Bone marrow (tissue), 2 donors: ENCODE measurements at places on chromosomes 12 and 14.

GRCh38 chr12:113088971-113089756 is 32.6 kb downstream of the DTX1 start:
- no peak for DNase-seq

DNA sequence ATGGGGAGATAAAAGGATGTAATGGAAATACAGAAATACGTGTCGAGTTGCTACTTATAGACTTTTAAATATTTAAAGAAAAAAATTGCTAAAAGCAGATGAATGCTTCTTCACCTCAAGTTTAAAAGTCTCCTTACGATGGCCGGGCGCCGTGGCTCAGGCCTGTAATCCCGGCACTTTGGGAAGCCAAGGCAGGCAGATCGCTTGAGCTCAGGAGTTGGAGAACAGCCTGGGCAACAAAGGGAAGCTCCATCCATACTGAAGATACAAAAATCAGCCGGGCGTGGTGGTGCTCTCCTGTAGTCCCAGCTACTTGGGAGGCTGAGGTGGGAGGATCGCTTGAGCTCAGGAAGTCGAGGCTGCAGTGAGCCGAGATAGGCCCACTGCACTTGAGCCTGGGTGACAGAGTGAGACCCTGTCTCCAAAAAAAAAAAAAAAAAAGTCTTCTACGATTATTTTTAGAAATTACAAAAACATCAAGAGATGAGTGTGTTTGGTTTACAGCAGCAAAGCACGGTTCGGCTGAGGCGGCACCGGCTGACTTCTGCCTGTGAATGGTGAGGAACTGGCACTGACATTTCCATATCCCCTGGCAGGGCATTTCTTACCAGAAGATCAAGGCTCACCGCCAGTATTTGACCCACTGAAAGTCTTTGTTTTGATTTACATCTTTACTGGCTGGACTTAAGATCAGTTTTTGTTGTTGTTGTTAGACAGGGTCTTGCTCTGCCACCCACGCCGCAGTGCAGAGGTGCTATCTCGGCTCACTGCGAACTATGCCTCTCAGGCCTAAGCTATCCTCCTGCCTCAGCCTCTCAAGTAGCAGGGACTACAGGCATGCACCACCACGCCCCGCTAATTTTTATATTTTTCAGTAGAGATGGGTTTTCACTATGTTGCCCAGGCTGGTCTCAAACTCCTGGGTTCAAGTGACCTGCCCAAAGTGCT is 3.9 kb upstream of the MTA1 start:
- DNase-seq = no peak

DNA sequence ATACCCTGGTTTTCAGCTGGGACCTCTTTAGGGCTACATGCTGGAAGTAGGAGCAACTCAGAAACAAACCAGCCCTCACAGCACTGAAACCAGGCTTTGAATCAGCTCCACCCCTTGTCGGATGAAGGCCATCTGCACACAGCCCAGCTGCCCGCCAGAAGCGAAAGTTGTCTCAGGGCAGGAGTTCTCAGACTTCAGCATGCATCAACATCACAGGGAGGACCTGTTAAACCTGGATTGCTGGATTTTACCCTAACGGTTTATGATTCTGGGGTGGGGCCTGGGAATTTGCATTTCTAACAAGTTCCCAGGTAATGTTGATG is 10.9 kb downstream of the SYNDIG1L start:
- no peak for DNase-seq

GRCh38 chr12:100225491-100225890 is 24.9 kb downstream of the ACTR6 start:
- DNase-seq = no peak

DNA sequence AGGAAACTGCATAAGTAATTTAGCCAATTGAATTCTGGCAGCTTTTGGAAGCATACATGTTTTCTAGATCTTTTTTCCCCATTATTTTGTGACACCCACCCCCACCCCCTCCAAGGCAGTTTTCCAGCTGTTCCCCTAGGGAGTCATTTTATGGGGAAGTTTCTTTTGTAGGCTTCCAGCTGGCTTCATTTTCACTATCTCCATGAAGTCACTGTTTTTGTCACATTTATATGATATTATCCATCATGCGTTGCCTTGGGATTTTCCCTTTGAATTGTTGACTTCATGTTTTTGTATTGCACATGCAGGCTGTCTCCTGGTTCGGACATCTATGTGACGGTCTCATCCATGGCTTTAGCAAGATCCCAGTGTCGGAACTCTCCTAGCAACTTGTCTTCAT is 233.6 kb upstream of the RGS6 start:
- DNase-seq = no peak

- no peak for DNase-seq
Observed at GRCh38 chr12:54409267-54409666, 9.8 kb downstream of the ITGA5 start.

DNA sequence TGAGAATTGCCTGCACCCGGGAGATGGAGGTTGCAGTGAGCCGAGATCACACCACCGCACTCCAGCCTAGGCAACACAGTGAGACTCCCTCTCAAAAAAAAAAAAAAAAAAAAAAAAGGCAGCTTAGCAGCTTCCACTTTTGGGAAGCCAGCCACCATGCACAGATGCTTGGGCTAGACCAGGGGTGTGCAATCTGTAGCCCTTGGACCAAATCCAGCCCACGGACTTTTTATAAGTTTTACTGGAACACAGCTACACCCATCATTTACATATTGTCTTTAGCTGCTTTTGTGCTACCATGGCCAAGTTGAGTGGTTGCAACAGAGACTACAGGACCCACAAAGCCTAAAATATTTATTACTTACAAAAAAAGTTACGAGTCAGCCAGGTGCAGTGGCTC is 6.7 kb downstream of the CIT start:
- no peak for DNase-seq

DNA sequence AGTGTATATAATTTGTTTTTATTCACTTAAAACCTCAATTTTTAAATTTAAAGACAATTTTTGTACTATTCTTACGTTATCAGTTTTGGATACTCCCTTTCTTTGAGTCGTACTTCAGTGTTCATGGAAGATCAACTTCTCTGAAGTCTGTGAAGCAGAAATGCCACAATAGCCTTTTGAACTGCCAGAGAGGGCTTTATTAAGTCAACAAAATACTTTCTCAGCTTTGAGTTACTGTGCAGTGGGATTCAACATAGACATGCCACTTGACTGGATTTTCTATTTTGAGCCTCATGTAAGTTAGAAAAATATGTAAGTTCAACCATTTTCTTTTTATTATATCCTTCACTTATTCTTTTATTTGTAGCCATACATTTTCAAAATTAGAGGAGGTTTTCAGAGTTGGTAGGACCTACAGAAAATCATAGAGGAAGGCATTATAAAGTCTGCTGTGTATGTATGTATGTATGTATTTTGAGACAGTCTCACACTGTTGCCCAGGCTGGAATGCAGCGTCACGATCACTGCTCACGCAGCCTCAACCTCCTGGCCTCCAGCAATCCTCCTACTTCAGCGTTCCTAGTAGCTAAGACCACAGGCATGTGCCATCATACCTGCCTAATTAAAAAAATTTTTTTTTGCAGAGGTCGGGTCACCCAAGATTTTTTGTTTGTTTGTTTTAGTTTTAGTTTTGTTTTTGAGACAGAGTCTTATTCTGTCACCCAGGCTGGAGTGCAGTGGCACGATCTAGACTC is 31.3 kb upstream of the BCAT1 start:
- DNase-seq = no peak

- DNase-seq = no peak
Observed at GRCh38 chr12:13945641-13946040, 35.8 kb downstream of the GRIN2B start.

- DNase-seq = no peak
Observed at GRCh38 chr14:50605766-50606165, 45.8 kb downstream of the ATL1 start.

- no peak for DNase-seq
Observed at GRCh38 chr12:76637807-76638206, 78.2 kb upstream of the OSBPL8 start.

DNA sequence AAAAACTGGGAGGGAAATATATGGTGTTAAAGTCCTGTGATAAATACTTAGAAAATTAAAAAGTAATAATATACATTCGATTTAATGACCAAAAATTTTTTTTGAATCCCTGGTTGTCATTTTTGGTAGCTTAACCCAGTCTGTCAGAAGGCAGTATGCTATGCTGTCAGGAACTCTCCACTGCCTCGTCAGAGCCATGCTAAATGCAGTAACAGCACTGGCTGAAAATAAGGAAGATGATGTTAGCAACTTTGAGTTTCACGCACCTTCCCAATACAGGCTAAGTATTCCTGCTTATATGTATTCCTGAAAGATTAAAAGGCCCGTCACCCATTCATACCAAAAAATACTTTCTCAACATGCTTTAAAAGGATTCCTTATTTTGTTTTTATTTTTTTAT is 34.2 kb downstream of the SAV1 start:
- DNase-seq = no peak

DNA sequence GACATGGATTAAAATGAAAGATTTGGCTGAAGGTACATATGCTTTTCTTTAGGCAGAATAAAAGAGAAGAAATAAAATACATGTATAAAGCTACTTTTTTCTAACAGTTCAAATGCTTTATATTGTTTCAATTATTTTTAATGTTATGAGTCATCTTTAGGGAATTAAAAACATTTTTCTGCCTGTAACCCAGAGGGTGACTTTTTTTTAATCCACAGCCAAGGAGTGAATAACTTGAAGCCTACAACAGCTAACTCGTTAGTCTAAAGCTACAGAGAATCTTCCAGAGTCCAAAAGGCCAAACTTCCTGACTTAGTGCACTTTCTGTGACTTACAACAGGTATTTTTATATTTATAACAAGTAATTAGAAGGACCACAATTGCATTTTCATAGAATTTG is 151.6 kb downstream of the SEC23A start:
- no peak for DNase-seq

GRCh38 chr14:22583994-22584393 is 5.0 kb downstream of the DAD1 start:
- DNase-seq = no peak

GRCh38 chr12:2251526-2252209 is 198.9 kb downstream of the CACNA1C start:
- no peak for DNase-seq

GRCh38 chr12:86283620-86284019 is 27.4 kb upstream of the MGAT4C start:
- DNase-seq = no peak

DNA sequence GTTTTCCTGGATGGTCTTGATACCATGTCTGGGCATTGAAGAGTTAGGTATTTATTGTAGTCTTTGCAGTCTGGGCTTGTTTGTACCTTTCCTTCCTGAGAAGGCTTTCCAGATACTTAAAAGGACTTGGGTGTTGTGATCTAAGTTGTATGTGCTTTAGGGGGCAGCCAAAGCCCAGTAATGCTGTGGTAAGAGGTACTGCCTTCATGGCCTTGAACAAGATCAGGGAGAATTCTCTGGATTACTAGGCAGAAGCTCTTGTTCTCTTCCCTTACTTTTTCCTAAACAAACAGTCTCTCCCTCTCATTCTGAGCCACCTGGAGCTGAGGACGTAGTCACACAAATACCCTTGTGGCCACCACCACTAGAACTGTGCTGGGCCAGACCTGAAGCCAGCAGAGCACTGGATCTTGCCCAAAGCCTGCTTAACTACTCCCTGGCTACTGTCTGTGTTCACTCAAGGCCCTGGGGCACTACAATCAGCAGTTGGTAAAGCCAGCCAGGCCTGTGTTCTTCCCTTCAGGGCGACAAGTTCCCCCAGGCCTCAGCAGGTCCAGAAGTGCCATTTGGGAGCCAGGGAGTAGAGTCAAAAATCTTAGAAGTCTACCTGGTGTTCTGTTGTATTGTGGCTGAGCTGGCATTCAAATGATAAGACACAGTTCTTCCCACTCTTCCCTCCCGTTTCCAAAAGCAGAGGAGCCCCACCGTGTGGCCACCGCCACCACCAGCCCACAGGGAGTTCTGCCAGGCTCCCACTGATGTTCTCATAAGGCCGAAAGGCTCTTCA is 11.4 kb downstream of the PRORP start:
- no peak for DNase-seq

DNA sequence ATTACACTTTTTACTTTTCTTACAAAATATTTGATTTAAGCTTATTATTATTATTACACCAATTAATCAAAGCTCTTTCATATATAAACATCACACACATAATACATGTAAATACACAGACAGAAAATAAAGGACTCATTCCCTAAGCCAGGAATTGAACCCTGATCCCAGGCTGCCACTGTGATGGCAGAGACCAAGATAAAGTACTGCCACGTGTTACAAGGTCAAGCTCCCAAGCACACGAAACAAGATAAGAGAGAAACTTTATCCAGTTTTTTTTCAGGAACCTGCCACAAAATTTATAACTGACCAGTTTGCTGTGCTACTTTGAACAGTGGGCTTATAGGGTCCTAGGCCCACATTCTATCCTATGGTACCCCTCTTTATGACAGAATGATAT is 111.3 kb downstream of the EML1 start:
- DNase-seq = no peak

DNA sequence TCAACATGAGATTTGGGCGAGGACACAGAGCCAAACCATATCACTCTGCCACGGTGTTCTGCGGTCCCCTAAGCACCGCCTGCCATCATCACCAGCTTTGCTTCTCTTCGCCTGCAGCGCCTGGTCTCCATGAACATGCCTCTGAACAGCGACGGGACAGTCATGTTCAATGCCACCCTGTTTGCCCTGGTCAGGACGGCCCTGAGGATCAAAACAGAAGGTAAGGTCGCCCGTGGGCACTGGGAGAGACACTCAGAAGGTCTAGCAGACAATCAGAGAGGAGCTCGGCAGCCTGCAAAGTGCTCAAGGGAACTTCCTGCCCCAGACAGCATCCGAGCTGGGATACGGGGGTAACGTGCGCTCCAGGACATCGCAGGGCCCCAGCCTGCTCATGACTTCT is 126.0 kb upstream of the FKBP4 start:
- no peak for DNase-seq

DNA sequence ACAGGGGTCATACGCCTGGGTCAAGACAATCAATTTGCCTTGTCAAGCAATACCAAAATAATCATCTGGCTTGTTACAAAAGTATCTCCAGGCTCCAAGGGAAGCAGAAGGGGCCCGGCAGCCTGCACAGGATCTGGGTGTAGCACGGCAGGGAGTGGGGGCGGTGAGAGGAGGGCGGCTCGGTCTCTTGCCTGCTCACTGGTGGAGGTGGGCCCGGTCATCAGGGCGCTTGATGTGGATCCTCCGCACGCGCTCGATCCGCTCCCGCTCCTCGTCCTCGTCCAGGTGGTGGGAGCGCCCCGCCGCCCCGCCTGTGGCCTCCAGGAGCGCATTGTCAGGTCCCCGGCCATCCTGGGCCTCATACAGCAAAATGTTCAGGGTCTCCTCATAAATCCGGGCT is 25.7 kb downstream of the KCTD10 start:
- DNase-seq = no peak

GRCh38 chr14:56569174-56569573 is 10.4 kb upstream of the TMEM260 start:
- DNase-seq = no peak
